ENCODE measurements at places on chromosomes 5 and 9. TPM values are rescaled to one million over a fixed set of nuclear protein-coding genes. Genes with fewer than 3 reads are reported as not detected.

DNA sequence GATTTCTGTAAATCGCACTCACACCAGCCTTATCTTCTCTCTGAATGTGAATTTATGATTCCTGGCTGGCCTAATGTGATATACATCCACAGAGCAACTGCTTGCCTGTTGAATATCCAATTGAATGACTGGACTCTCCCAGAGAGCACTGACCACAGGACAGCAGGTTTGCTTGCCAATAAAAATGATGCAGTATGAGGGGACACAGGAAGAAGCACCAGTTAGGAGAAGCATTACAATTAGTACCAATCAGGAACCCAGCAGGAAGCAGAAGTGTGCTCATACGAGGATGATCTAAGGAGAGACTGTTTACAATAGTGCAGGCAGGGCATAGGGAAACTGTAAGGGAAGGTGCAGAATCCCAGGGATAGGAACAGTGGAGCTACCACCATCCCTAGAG, 127.2 kb upstream of the ZNF366 start:
- no peak for DNase-seq
- no peaks in the 10 kb centered on the region for H3K36me3 ChIP-seq
- no peaks in the 10 kb centered on the region for H3K27me3 ChIP-seq
- no peak overlapping the region for H3K27ac ChIP-seq
- H3K4me1 ChIP-seq = no peaks in the 10 kb centered on the region
- no peak overlapping the region for H3K4me3 ChIP-seq

DNA sequence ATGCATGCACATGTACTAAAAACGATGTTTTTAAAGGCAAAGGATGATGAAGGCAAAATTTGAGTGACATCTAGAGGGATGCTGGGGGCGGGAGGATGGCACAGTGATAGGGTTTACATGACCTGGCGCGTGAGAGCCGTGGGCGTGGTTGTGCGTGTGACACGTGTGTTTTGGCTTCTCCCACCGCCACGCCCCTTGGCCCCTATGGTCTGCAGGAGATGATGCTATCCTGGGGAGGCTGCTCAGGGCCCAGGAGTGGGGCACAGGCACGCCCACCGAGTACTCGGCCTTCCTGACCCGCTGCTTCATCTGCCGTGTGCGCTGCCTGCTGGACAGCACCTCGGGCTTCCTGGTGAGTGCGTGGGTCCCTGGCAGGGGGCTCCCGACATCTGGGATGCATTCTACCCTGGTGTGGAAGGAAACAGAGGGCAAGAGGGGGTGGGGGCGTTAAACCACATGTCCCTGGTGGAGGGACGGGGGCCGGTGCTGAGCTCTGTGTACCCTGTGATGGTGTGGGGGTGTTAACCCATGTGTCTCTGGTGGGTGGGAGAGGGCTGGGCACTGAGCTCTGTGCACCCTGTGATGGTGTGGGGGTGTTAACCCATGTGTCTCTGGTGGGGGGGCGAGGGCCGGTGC, 19.2 kb upstream of the EXOC3 start:
- no peaks in the 10 kb centered on the region for H3K4me1 ChIP-seq
- no peak for DNase-seq
- H3K4me3 ChIP-seq = no peak overlapping the region
- H3K27ac ChIP-seq = no peak overlapping the region
- peaks cover 8% of the 10 kb centered on the region for H3K27me3 ChIP-seq

- H3K27ac ChIP-seq = no peak overlapping the region
- H3K36me3 ChIP-seq = peaks cover 65% of the 10 kb centered on the region
- no peak overlapping the region for H3K4me3 ChIP-seq
- no peaks in the 10 kb centered on the region for H3K4me1 ChIP-seq
- H3K27me3 ChIP-seq = no peaks in the 10 kb centered on the region
- peak; percentile 81 for DNase-seq
Measured at GRCh38 chr9:34403554-34404380, 27.1 kb upstream of the MYORG start.

- no peak for DNase-seq
- H3K27me3 ChIP-seq = peaks cover 100% of the 10 kb centered on the region
- no peaks in the 10 kb centered on the region for H3K4me1 ChIP-seq
- no peak overlapping the region for H3K27ac ChIP-seq
- H3K36me3 ChIP-seq = no peaks in the 10 kb centered on the region
Measured at GRCh38 chr9:133605856-133606707, 3.1 kb downstream of the FAM163B start.

- H3K36me3 ChIP-seq = no peaks in the 10 kb centered on the region
- no peaks in the 10 kb centered on the region for H3K4me1 ChIP-seq
- H3K27ac ChIP-seq = no peak overlapping the region
- H3K4me3 ChIP-seq = no peak overlapping the region
- H3K27me3 ChIP-seq = no peaks in the 10 kb centered on the region
Measured at GRCh38 chr9:79060766-79061165, 511.0 kb upstream of the TLE4 start.

DNA sequence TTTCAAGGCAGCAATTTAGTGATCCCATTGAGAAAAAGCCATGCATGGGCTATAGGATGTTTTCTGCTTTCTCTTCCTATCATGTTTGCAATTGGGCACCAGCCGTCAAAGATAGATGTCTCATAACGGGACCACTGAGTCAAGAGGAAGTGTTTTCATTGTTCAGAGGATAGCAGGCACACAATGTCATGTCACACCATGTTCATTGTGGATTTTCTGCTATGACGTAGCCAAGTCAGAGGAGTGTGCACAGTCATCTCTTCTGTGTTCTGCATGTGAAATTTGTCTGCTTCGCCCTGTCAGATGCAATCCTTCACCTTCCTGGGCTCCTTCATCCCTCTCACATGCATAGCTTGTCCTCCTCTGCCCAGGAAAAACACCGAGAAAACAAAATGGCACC, 106.0 kb downstream of the CD180 start:
- H3K36me3 ChIP-seq = peaks cover 6% of the 10 kb centered on the region
- no peak overlapping the region for H3K4me3 ChIP-seq

- no peaks in the 10 kb centered on the region for H3K27me3 ChIP-seq
- H3K36me3 ChIP-seq = no peaks in the 10 kb centered on the region
- H3K4me3 ChIP-seq = no peak overlapping the region
- peaks cover 5% of the 10 kb centered on the region for H3K4me1 ChIP-seq
- no peak overlapping the region for H3K27ac ChIP-seq
Measured at GRCh38 chr5:77984587-77984986, 208.4 kb upstream of the TBCA start.

ZNF474 gene
- not detected for total RNA-seq

ZNF462 gene
- total RNA-seq = 17.0 TPM

FABP6 gene
- total RNA-seq = not detected

Measured in stomach (tissue), 19 donors.